Karpas-422 (cell line): ENCODE measurements at places on chromosomes 12 and 14. TPM values are rescaled to one million over a fixed set of nuclear protein-coding genes. Genes with fewer than 3 reads are reported as not detected.

Gene TMEM229B
- total RNA-seq: 60.2 and 84.7 TPM in 2 replicates

- no peak for DNase-seq
- H3K4me1 ChIP-seq: peaks cover 17% of the 10 kb centered on the region
- no peaks in the 10 kb centered on the region for H3K36me3 ChIP-seq
- no peak overlapping the region for H3K4me3 ChIP-seq
- H3K27ac ChIP-seq: no peak overlapping the region
- H3K27me3 ChIP-seq: no peaks in the 10 kb centered on the region
These were observed 62.2 kb downstream of the NCOR2 start for GRCh38 chr12:124505001-124505818.

DNA sequence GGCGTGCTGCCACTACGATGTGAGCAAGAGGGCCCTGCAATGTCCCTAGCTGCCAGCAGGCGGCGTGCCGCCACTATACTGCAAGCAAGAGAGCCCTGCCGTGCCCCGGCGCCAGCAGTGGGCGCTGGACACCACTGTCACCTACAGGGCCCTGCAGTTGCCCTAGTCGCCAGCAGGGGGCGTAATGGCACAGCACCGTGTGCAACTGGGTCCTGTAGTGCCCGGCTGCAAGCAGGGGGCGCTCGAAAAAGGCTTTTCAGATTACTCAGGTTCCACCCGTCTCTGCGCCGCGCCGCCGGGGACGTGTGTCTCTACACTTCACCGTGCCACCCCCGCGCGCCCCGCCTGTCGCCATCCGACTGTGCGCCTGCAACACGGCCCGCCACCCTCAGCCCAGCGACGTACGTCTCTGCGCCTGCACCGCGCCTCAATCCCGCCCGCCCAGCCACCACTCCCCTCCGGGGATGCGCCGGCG is 1356.9 kb downstream of the TMEM121 start:
- H3K27me3 ChIP-seq: no peaks in the 10 kb centered on the region; the same call in 1 of the 2 replicates
- DNase-seq: peak; percentile 61
- no peak overlapping the region for H3K27ac ChIP-seq
- no peaks in the 10 kb centered on the region for H3K36me3 ChIP-seq
- H3K4me1 ChIP-seq: no peaks in the 10 kb centered on the region

- peaks cover 34% of the 10 kb centered on the region for H3K4me1 ChIP-seq
- no peaks in the 10 kb centered on the region for H3K27me3 ChIP-seq
- H3K36me3 ChIP-seq: no peaks in the 10 kb centered on the region
These were observed 24.6 kb downstream of the TTC9 start for GRCh38 chr14:70666361-70666686.
